ENCODE measurements at places on chromosomes 12 and 14.

DNA sequence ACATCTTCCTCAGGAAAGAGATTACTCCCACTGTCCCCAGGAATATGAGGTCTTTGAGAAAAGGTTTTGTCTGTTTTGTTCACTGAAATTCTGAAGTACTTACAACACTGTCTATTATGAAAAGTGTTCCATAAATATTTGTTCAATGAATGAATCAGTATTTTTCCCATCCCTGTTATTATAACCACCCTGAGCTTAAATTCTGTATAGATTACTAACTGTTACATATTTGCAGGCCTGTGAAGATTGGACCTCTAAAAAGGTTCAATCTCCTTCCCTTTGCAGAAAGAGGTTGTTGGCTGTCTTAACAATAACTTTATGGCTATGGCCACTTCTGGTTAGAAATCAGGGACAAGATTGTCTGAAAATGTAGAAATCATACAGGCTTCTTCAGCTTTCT, 174.5 kb upstream of the NPAS3 start:
- DNase-seq = no peak

DNA sequence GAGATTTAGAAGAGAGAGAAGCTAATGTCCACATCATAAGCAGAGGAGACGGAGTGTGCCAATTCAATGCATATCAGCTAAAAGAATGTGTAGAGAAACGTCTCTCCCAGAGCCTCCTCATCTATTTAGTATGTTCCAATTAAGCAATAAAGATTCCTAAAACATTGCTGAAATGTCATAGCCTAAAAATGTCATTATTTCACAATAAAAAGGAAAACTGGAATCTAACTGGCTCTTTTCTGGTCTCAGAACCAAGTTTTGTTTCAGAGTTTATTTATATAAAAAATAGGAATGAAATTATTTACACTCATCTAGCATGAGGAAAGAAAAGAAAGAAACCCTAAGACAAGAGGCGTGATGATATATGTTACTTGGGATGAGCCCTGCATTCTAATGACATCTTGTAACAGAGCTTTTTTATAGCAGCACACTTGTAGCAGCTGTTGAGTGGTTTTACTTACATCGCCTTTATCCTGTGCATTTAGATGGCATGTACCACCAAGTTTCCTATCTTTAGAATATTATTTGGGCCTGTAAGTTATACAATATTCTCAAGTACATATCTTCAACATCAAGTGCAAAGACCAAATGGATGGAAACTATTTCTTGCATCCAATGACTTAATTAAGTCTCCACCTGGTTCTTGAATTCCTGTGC, 266.3 kb upstream of the PRKD1 start:
- no peak for DNase-seq

DNA sequence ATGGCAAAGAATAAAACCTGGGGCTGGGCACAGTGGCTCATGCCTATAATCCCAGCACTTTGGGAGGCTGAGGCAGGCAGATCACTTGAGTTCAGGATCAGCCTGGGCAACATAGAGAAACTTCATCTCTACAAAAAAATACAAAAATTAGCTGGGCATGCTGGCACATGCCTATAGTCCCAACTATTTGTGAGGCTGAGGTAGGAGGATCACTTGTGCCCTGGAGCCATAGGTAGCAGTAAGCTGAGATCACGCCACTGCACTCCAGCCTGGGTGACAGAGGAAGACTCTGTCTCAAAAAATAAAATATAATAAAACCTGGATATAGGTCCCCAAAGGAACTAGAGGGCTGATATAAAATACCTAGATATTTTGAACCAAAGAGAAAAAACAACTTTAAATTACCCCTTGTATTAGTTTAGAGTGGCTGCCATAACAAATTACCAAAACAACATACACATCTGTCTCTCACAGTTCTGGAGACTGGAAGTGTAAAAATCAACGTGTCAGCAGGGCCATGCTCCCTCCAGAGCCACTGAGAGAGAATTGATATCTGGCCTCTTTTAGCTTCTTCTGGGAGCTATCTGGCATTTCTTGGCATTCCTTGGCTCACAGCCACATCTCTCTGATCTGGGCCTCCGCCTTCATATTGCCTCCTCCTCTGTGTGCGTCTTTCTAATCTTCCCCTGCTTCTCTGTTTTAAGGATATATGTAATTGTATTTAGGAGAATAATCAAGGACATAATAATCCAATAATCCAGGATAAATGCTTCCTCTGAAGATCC, 47.9 kb upstream of the ATF7IP start:
- DNase-seq = peak; percentile 11

GRCh38 chr14:54671537-54671936, 104.6 kb downstream of the SAMD4A start:
- no peak for DNase-seq

DNA sequence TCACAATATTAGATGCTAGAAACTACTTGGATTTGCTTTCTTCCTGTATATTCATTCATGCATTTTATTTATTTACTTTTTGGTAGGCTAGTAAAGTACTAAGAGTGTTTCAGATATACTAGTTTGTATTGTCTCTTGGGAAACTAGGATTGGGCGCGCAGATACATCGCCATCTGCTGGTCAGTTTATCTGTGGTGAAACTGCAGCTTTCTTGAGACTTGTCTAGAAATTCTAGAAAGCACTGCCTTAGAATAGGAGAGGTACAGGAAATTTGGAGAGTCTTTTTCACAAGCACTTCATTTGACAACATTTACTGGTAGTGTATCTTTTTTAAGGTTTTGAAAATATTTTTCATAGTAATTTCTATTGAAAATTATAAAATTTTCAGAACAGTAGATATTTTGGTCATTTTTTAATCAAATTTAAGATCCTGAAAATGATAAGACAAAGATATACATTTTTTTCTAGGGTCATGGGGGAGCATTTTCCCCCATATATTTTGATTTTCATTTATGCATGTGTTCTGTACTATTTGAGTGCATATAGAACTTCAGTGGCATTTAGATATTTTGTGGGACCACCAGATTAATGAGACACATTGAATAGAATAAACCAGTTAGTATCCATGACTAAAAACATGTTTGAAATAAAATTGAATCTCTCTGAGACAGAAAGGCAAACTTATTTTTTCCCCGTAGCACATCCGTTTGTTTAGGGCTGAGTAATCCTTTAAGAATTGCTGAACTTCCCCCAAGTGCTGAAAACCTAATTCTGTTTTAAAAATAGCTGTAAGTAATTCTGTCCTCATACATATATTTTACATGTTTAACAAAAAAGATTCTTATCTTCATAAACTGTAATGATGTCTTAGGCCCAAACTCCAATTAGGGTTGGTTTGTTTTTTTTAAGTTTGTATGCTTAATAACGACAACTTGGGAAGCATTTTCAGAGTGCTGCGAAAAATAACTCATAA, 44.5 kb downstream of the SLC38A6 start:
- no peak for DNase-seq

GRCh38 chr12:19482551-19483109, 43.3 kb downstream of the AEBP2 start:
- DNase-seq = no peak

GRCh38 chr14:65170768-65171507, 68.6 kb upstream of the MAX start:
- no peak for DNase-seq

GRCh38 chr12:106197906-106198623, 49.8 kb downstream of the CKAP4 start:
- no peak for DNase-seq

GRCh38 chr12:132827763-132828703, 636 bp downstream of the GOLGA3 start:
- no peak for DNase-seq

DNA sequence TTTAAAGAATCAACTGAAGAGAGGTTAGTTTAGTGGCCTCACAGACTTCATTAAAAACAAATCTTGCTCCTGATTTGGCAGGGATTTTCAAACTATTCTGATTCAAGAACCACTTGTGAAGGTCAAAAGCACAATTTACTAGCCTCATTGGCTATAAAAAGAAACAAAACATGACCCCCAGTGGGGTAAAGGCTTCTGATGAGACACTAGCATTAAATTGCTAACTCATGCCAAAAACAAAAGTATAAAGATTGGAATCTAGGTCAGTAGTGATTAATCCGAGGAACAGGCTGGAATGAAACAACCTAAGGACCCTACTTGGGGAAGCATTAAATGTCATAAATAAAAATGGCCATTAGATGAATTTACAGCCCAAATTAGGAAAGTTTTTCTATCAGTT, 312.3 kb downstream of the PAWR start:
- DNase-seq = no peak

GRCh38 chr14:85622106-85622505, 92.2 kb downstream of the FLRT2 start:
- DNase-seq = no peak

GRCh38 chr14:80906336-80906735, 35.2 kb downstream of the CEP128 start:
- no peak for DNase-seq

GRCh38 chr12:113800201-113800600, 165.9 kb downstream of the RBM19 start:
- DNase-seq = no peak

- peak; percentile 93 for DNase-seq
Measured at GRCh38 chr12:110583137-110584059, at the start of gene PPTC7. PPTC7 (minus strand) TSS chr12:110583318; CDS start chr12:110583031, 287 bp downstream.

- no peak for DNase-seq
Measured at GRCh38 chr12:68389305-68389704, 57.1 kb upstream of the MDM1 start.

GRCh38 chr12:48350249-48351021, at the start of gene ZNF641:
ZNF641 (minus strand) TSS chr12:48350919; CDS start chr12:48348090, 2,829 bp downstream.
- DNase-seq = no peak

DNA sequence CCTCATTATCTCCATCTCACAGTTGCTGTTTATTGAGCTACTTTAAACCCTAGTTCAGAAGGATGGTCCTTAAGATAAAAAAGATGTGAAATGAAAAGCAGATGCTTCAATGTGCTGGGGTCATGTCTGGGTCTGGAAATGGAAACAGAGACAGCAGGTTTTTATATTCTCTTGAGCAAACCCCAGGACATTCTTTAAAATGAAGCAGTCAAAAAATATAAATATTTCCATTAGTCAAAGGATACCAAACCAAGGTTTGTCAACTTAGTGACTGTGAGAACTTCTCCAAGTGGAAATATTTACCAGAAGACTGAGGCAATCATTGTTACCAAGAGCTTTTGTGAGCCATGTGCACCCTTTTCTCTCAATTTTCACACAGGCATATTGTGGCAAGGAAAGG, 102.5 kb upstream of the DIO2 start:
- no peak for DNase-seq

DNA sequence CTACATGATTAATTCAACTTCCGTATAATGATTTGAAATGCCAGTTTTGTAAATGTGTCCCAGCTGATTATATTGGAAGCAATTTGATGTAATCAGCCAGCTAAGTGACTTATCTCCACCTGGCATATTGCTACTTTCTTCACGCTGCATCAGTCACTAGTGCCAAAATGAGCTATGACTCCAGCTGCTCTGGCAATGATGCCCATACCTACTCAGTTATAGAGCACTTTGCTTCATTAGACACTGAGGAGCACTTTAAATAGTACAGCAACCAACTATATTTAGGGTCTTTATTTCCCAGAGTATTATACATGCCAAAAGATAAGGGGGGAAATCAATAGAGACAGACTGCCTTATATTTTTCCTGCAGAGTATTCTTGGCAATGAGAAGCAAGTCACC, 67.9 kb upstream of the LIN7A start:
- DNase-seq = no peak

GRCh38 chr14:66487164-66487563, 993 bp downstream of the CCDC196 start:
- no peak for DNase-seq

GRCh38 chr12:125143491-125143890, 78.3 kb downstream of the AACS start:
- no peak for DNase-seq

DNA sequence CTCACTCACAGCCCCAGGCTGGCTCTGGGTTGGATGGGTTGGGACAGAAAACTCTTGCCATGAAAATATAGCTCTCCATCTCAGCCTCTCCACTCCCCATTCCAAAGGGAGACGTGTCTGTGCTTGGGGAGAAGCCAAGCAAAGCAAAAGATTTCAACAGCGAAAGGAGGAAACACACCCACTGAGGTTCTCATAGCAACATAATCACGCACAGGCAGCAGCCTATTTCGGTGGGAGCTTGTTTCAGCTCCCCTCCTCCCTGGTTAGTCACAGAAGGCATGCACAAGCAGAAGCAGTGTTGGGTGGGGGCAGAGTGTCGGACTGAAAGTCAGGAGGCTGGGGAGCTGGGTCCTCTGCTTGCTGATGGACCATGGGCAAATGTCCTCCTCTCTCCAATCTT, 1.9 kb upstream of the PRMT8 start:
- DNase-seq = no peak
